Left renal cortex interstitium (tissue), 4 donors: ENCODE measurements at places on chromosomes 2 and 18.

- no peak for DNase-seq
Measured at GRCh38 chr2:170052151-170052550, 125.8 kb upstream of the MYO3B start.

DNA sequence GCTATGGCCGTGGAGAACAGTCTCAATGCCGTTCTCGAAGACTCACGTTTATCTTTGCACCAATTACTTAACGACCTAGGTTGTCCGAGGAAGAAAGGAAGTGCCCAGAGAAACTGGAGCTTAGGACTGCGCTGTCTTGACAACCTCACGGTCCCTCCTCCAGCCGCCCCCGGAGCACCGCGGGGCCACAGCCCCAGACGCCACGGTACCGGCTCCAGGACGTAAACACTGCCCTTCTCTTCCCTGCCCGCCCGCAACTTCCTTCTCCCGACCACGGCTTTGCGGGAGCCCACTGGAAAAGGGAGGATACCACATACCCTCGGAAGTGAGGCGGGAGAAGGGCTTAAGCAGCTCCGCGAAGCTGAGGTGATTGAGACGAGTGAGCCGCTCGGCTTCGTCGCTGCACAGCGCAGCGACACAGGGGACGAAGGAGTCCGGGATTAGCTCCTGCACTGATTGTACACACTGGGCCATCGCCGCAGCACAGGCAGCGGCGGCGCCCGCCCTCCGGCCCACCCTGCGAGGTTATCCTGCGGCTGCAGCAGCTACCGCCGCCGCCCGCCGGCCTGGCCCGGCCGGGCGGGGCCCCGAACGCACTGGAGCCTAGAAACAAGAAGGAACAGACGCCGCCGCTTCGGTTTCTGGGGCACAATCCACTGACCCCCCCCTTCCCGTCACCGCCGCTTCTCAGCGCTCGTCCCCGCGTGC is 483 bp downstream of the TRAPPC8 start:
- peak; percentile 40 for DNase-seq

GRCh38 chr18:56224669-56225561 is 413.5 kb downstream of the TXNL1 start:
- DNase-seq = no peak

- DNase-seq = no peak
Measured at GRCh38 chr2:102129951-102130646, 12.4 kb upstream of the IL1R1 start.

DNA sequence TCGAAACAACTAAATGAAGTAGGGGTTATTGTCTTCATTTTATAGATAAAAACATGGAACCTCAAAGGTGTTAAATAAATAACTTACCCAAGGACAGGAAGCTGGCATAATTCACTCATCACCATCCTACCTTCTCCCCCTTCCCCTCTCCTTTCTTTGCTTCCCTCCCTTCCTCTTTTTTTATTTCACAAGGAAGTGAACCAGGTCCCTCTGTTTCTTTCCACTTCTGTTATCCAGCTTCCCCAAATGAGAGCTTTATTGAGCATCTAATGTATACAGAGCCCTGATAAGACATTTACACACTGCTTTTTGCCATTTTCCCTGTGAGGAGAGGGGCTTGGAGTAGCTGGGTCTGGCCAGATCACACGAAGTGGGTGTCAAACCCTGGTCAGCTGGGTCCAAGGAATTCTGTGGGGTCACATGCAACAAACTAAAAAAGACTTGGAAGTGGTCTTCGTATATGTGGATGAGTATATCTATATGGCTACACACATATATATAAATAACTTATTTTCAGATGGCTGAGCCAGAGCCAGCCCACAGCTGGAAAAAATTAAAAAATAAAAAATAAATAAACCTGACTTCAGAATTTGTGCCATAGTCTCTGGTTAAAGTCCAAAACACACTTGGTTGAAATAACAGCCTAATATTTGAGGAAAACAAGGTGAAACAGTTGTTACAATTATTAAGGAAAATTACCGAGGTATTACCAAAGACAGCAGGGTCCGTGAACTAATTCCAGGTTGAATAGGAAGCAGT is 49.3 kb upstream of the FOSL2 start:
- DNase-seq = no peak

GRCh38 chr2:11030909-11031308 is 119.2 kb downstream of the KCNF1 start:
- DNase-seq = no peak

DNA sequence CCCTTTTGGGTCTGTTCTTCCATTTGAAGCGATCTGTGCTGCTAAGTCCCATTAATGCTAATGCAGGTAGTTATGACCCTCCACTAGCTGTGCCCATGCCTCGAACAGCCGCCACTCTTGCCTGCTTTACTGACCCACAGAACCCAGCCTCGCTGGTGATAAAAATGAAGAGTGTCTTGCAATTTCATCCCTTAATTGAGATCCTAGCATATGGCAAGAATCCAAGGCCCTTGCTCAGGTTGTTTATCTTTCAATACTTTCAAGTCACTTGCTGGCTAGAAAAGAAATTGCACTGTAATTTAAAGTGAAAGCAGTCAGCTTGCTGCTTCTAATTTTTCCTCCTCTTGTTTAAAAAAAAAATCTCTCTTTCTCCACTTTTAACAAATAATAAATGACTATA is 73.6 kb downstream of the ZNF521 start:
- no peak for DNase-seq

DNA sequence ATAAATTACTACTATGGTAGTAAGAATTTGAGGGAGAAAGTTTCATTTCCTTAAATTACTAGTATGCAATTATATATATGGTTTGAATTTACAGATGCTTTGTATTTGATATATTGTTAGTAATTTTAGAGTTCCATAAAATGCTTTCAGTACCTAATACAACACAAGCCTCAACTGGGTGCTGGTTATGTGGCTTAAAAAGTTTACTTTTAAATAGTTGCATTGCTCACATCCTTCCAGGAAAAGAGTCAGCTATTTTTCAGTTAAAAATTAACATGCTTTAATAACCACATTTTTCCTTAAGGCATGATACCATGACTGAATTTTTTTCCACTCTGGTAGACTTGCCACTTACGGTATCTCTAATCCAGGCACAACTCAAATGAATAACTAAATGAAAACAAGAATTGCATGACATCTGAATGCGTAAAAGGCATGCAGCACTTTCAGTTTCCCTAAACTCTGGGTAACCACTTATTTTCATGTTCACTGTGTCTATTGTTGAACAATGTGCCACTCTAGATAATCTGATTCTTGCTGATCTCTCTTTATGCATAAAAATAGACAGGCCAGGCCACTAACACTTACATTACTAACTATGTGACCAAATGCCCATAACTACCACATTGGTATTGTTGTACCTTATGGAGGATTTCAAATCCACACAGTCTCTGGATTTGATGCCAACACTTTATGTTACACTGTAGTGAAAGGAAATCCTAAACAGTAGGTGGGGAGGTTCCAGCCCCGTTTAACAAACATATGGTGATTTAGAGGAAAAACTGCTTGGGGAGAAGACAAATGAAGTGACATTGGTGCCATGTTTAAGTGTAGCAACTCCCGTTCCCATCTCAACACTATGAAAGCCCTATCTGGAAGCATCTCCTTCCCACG is 35.5 kb upstream of the SLC35F5 start:
- DNase-seq = no peak

GRCh38 chr2:124563426-124563825 is 538.3 kb downstream of the CNTNAP5 start:
- DNase-seq = no peak

- no peak for DNase-seq
Measured at GRCh38 chr2:39266139-39266805, 22.5 kb upstream of the CDKL4 start.

DNA sequence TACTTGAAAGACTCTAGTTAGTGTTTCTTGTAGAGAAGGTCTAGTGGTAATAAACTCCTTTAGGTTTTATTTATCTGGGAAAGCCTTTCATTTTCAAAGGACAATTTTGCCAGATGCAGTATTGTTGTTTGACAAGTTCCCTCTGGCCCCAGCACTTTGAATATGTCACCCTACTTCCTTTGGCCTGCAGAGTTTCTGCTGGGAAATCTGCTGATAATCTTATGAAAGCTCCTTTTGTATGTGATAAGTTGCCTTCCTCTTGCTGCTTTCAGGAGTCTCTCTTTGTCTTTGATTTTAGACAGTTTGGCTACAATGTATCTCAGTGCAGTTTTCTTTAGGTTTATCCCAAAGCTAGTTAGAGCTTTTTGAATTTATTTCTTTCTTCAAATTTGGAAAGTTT is 106.2 kb upstream of the L3MBTL4 start:
- no peak for DNase-seq

DNA sequence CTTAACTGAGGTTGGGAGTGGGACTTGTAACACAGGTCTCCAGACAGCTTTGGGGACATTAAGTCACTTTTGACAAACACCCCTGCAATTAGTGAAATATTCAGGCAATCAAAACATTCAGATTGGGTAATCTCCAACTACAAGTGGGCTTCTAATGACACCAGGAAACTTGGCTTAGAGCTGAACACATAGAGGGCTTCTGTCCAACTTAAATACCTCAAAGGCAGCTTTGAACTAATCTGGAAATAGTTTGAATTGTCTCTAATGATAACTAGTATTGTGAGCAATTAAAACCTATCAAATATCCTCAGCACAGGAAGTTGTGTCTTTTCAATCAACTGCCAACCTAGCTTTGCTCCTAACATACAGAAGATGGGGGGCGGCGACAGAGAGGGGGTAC is 5.1 kb upstream of the ASPRV1 start:
- DNase-seq = no peak

DNA sequence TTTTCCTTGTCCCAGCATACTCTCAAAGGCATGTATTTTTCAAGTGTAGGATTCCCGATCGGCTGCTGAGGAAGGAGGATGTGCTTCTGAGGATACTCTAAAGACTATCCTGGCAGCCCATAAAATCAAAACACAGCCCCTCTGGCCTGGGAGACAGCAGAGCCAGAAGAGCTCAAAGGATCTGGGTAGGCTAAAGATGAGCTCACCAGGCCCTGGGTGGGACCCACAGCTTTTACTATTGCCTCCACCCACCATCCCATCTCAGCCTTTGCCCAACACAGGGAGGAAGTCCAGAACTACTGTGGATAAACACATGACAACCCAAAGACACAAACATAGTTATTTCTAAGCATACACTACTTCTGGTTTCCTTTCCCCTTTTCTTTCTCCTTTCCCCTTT is 79.1 kb upstream of the ZFP36L2 start:
- no peak for DNase-seq

- DNase-seq = no peak
Measured at GRCh38 chr2:240436683-240437550, 1.5 kb downstream of the GPC1 start.

GRCh38 chr2:67180841-67181240 is 216.3 kb upstream of the ETAA1 start:
- DNase-seq = no peak

GRCh38 chr18:5144629-5145028 is 52.4 kb downstream of the AKAIN1 start:
- DNase-seq = no peak

DNA sequence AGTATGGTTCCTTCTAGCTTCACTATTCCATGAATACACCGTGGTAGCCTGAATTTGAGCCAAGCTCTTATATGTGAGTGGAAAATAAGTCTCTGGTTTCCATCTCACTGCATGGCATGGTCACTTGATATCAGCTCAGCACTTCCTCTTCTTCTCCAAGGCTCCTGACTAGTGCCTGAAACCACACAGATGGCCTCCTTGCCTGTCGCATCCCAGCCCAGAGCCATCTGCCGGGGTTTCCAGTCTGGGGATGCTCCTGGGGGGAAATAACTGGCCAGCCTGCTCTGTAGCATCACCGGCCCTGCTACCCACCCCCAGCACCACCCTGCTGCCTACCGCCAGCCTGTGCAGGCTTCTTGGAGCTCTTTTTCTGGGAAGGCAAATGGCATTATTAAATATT is 7.7 kb upstream of the MARCHF4 start:
- no peak for DNase-seq

- no peak for DNase-seq
Measured at GRCh38 chr18:37565977-37566478, 430 bp upstream of the CELF4 start.

- DNase-seq = no peak
Measured at GRCh38 chr18:23635283-23636070, 27.2 kb downstream of the ANKRD29 start.

DNA sequence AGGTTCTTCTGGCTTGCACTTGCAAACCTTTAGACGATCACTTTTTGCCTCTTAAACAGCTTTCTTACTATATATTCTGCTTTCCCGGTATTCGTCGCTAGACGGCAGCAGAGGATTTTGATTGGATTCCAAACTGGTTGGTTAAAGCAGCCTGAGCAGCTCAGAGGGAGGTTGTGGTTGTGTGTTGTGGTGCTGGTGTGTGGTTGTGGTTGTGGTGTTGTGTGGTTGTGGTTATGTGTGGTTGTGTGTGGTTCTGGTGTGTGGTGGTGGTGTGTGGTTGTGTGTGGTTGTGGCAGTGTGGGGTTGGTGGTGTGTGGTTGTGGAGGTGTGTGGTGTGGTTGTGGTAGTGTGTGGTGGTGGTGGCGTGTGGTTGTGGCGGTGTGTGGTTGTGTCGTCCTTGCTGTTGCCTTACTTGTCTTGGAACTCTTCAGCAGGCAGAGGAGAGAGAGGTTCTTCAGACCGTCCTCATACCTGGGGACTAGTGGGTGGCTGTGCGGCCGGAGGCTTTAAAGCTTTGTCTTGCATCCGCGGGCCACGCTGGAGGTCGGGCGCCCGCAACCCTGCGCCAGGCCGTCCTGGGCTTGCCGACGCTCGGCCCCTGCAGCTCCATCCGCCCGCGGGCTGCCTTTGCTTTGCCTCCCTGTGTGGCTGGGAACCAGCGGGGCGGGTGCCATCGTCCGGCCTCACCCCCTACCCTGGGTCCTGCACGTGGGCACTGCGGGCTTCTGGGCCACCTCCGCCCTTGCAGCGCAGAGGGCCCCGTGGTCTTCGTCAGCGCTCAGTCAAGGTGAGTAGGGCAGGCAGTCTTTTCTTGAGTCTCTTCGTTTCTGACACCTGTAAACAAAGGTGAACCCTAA is 190.8 kb downstream of the ARHGAP28 start:
- DNase-seq = peak; percentile 26

- DNase-seq = no peak
Measured at GRCh38 chr2:37560241-37560848, 111.1 kb downstream of the CDC42EP3 start.

DNA sequence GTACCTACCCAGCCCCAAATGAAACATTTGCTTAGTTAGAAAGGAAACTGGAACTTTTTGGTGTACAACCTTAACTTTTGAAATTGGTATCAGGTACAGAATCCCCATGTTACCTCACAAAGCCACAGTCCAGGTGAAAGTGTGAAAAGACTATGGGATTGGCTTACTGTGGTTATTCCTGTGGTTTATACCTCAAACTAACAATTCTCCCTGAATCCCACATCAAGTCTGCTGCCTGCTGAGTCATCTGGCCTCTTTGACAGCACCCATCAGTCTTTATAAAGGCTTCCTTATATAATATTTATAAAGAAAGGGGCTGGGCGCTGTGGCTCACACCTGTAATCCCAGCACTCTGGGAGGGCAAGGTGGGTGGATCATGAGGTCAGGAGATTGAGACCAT is 164.6 kb downstream of the TMEM247 start:
- no peak for DNase-seq
